ENCODE measurements at places on chromosomes 2 and 18.
A peak's percentile ranks its signal among the peaks of the same experiment; 100 is the strongest.

- DNase-seq = no peak
Observed at GRCh38 chr2:212873256-212873655, 278.2 kb downstream of the IKZF2 start.

DNA sequence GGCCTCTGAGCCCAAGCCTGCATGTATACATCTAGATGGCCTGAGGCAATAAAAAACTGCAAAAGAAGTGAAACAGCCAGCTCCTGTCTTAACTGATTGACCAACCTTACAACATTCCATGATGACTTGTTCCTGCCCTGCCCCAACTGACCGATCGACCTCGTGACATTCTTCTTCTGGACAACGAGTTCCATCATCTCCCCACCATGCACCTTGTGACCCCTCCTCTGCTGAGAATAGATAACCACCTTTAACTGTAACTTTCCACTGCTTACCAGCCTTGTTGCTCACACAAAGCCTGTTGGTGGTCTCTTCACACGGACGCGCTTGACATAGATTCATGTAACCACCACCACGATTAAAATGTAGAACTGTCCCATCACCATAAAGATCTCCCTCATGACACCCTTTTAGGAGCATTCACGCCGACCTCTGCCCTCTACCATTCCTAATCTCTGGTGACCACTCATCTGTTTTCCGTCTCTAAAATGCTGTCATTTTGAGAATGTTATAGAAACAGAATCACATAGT lies 120.1 kb upstream of the REV1 start:
- DNase-seq = no peak

DNA sequence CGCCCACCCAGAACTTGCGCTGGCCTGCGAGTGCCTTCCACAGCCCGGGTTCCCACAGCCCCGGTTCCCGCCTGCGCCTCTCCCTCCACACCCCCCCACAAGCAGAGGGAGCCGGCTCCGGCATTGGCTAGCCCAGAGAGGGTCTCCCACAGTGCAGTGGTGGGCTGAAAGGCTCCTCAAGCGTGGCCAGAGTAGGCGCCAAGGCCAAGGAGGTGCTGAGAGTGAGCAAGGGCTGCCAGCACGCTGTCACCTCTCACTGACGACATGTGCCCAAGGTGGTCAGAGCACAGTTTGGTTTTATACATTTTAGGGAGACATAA lies 15.3 kb upstream of the PXDN start:
- no peak for DNase-seq

GRCh38 chr18:2201036-2201600 lies 370.2 kb downstream of the METTL4 start:
- DNase-seq = no peak

- no peak for DNase-seq
Observed at GRCh38 chr2:6863792-6864191, 1.9 kb downstream of the CMPK2 start.

GRCh38 chr18:13393338-13393737 lies 174.8 kb downstream of the LDLRAD4 start:
- DNase-seq = peak; percentile 21

DNA sequence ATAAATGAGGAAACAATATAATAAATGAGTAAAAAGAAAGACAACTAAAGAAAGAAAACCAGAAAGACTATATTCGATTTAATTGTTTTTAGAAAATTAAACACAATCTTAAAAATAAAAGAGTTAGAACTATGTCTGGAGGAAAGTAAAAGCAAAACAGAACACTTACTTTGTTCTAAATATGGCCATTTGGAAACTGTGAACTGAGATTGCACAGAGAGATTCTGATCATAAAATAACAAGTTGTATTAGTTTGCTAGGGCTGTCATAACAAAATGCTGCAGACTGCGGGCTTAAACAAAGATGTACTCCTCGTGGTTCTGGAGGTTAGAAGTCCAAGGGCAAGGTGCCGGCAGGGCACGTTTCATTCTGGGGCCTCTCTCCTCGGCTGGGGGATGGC lies 128.1 kb upstream of the AQP4 start:
- DNase-seq = no peak

GRCh38 chr2:197108758-197109157 lies 182.3 kb upstream of the PGAP1 start:
- DNase-seq = no peak

GRCh38 chr2:181778621-181779201 lies 98.4 kb upstream of the NEUROD1 start:
- no peak for DNase-seq

- DNase-seq = no peak
Observed at GRCh38 chr2:193562031-193562430, 1367.3 kb upstream of the TMEFF2 start.

GRCh38 chr18:50875966-50876536 lies 2.9 kb upstream of the ME2 start:
- no peak for DNase-seq
